ENCODE measurements at places on chromosomes 7 and 10. TPM values are rescaled to one million over a fixed set of nuclear protein-coding genes. Genes with fewer than 3 reads are reported as not detected.

DNA sequence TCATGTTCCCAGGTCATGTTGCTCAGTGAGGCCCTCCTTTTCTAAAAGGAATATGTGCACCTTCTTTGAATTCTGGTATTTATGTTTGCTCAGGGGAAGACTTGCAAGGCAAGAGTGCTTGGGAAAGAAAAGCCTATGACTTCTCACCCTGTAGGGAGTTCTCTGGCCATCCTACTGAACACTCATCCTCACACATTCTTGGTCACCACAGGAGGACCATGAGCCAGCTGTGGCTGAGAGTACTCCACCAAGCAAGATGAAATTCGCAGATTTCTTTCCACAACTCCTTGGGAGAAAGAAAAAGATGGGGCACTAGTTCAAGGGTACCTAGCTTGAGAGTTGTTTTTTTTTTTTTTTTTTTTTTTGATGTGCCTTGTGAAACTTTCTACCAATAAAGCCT, 179.6 kb downstream of the FZD1 start:
- H3K4me1 ChIP-seq, result no peaks in the 10 kb centered on the region
- no peak for DNase-seq
- no peaks in the 10 kb centered on the region for H3K36me3 ChIP-seq
- no peaks in the 10 kb centered on the region for H3K27me3 ChIP-seq

DNA sequence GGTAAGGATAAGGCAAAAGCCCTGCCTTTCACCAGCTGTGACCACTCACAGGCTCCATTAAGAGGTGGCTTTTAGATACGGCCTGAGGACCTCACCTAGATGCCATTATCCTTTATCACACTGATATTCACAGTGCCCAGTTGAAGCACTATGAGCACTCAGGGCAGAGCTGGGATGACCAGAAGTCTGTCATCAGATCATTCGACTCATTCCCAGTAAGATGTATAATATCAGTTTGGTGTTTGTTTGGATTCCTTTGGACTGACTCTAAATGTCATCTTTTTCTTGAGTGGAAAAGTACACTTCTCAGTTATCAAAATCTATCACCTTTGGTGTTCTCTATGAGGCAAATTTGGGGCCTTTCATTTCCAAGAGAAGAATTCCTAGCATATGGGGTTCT, 18.7 kb downstream of the CCDC136 start:
- H3K27me3 ChIP-seq, result no peaks in the 10 kb centered on the region
- no peak overlapping the region for H3K4me3 ChIP-seq
- no peak for DNase-seq
- H3K4me1 ChIP-seq, result no peaks in the 10 kb centered on the region
- no peaks in the 10 kb centered on the region for H3K36me3 ChIP-seq

The PODXL gene
- 25.8 TPM for total RNA-seq

DNA sequence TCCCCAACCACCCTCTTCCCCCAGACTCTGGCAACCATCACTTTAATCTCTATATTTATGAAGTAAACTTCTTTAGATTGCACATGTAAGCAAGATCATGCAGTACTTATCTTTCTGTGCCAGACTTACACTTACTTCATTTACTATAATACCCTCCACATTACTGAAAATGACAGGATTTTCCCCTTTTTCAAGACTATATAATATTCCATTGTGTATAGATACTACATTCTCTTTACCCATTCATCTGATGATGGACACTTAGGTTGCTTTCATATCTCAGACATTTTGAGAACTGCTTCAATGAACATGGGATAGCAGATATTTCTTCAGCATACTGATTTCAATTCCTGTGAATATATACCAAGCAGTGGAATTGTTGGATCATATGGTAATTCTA, 4.4 kb downstream of the DOCK4 start:
- H3K27ac ChIP-seq, result no peak overlapping the region
- no peak overlapping the region for H3K4me3 ChIP-seq
- H3K4me1 ChIP-seq, result peaks cover 9% of the 10 kb centered on the region
- DNase-seq, result no peak

The ADAM22 gene
- total RNA-seq, result 17.3 TPM

GRCh38 chr10:71243756-71244395, 31.5 kb downstream of the UNC5B start:
- H3K36me3 ChIP-seq, result no peaks in the 10 kb centered on the region
- peak overlapping the region; percentile 89 for H3K27ac ChIP-seq
- no peaks in the 10 kb centered on the region for H3K27me3 ChIP-seq
- H3K4me3 ChIP-seq, result no peak overlapping the region
- peaks cover 56% of the 10 kb centered on the region for H3K4me1 ChIP-seq
- DNase-seq, result peak; percentile 72

DNA sequence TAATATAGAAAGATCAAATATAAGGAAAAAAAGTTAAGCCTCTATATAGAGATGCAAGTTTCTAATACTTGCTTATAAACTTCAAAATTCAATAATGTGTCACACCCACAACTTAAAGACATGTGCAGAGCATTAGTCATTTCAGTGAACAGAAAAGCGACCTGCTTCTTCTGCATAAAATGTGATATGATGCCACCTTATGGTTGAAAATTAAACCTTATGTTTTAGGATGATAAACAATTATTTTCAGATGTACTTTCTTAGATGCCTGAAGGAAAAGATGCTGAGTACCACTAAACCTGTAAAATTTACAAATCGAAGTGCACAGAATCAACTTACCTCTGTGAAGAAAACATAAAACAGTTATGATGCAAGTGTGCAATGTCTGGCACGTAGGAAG, 96.0 kb downstream of the MTERF1 start:
- H3K4me1 ChIP-seq, result no peaks in the 10 kb centered on the region
- no peaks in the 10 kb centered on the region for H3K36me3 ChIP-seq
- H3K27ac ChIP-seq, result no peak overlapping the region
- no peak for DNase-seq

- H3K4me1 ChIP-seq, result peaks cover 17% of the 10 kb centered on the region
- no peaks in the 10 kb centered on the region for H3K27me3 ChIP-seq
- DNase-seq, result no peak
- H3K36me3 ChIP-seq, result no peaks in the 10 kb centered on the region
- H3K27ac ChIP-seq, result peak overlapping the region; percentile 81
Observed at GRCh38 chr10:35422228-35422627, 85.9 kb downstream of the CCNY start.

DNA sequence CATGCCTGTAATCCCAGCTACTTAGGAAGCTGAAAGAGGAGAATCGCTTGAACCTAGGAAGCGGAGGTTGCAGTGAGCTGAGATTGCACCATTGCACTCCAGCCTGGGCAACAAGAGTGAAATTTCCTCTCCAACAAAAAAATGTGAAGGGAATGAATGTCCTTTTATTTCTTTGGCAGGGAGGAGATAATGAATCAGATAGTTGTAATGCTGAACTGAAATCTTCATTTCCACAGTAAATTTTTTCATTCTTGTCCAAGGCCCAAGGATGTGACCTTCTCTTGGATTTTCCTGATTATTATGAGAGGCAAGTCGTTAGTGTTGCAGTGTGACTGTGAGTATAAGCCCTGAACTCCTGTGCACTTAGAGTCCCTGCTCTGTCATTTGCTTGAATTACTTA, 13.6 kb downstream of the STAMBPL1 start:
- H3K36me3 ChIP-seq, result no peaks in the 10 kb centered on the region
- no peak overlapping the region for H3K4me3 ChIP-seq
- H3K4me1 ChIP-seq, result peaks cover 24% of the 10 kb centered on the region
- H3K27me3 ChIP-seq, result no peaks in the 10 kb centered on the region
- H3K27ac ChIP-seq, result peak overlapping the region; percentile 84

The GOT1 gene
- 85.7 TPM for total RNA-seq

The OGDHL gene
- 4.2 TPM for total RNA-seq

The IKZF1 gene
- total RNA-seq, result 9.7 TPM

The MRLN gene
- not detected for total RNA-seq

The HGF gene
- 1.8 TPM for total RNA-seq
